Activated CD4-positive, alpha-beta T cell treated with anti-CD3 and anti-CD28 coated beads for 36 hours (primary cell): ENCODE measurements at places on chromosomes 13 and 19.

- no peak for DNase-seq
Observed at GRCh38 chr13:44732503-44733098, 156.5 kb upstream of the TSC22D1 start.

DNA sequence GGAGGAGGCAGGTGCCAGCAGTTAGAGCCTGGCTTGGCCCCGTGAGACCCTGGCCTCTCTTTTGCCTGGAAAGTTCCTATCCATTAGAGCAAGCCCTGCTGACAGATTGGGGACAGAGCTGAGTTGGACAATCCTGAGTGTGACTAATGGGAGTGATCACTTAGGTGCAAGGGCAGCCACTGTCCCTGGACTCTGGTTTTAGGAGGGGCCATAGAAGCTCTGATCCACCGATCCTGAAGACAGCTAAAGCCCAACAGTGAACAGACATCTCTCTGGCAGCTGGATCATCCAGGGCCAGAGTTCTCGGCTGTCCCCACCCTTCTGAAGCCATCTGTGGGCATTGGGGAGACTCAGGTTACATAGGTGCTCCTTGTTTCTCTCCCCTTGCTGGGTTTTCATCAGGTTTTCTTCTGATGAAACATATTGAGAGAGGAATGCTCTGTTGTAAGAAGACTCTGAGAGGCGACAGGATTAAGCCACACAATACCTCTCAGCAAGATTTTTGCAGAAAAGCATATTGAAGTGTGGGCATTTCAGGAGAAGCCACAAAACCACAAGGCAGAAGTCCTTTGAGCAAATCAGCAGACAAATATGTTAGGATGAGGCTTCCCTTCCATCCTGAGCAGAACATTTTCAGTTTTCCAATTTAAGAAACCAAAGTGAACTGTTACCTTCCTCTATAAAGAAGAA, 288.0 kb upstream of the MAB21L1 start:
- DNase-seq, result no peak

GRCh38 chr13:110589793-110590390, 25.5 kb upstream of the NAXD start:
- DNase-seq, result no peak

DNA sequence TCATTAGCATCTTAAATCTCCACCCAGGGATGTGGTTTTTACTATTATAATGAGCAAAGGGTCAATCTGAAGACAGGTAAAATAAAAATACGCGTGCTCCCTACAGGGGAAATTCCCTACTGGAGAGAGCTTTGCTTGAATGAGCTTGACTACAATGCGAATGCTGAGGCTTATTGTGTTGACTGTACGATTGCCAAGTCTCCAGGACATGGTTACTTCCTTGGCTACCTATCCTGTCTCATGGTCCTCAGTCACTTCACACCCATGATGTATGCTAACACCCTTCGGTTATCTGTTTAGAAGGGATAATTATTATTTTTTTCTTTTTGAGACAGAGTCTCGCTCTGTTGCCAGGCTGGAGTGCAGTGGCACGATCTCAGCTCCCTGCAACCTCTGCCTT, 61.7 kb downstream of the ZNF627 start:
- no peak for DNase-seq

GRCh38 chr13:110271313-110271712, 35.6 kb downstream of the COL4A1 start:
- DNase-seq, result no peak

- DNase-seq, result no peak
Observed at GRCh38 chr13:31639443-31640163, 99.7 kb upstream of the RXFP2 start.

- no peak for DNase-seq
Observed at GRCh38 chr13:72696579-72696978, 30.9 kb downstream of the MZT1 start.

GRCh38 chr13:35812736-35813135, 318.4 kb downstream of the DCLK1 start:
- DNase-seq, result no peak
